HT1080 (cell line): ENCODE measurements at places on chromosomes 3 and 15. TPM values are rescaled to one million over a fixed set of nuclear protein-coding genes. Genes with fewer than 3 reads are reported as not detected.

DNA sequence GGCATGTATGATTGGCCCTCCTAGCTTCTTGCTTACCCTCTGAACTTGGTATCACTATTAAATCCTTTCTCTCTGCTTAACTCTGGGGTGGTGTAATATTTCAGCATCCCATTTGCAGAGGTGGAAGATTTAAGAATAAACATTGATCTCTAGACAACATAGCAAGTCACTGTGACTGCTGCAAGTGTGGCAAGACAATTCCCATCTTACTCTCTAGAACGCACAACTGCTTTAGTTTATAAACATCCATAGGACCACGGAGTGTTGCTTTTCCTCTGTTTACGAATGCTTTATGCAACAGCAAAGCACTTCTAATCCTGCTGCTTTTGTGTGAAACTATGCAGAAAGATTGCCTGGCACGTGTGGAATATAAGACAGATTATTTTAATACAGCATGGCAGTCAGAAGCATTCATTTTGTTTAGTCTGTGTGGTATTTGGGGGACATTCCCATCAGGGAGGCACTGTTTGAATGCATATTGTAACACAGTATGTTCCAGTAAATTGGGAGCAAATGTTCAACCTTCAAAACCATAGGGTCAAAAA is 338.9 kb upstream of the TMCO5A start:
- DNase-seq, result no peak

Gene CLDN1
- 0.20 and 0.37 TPM in 2 replicates for total RNA-seq

DNA sequence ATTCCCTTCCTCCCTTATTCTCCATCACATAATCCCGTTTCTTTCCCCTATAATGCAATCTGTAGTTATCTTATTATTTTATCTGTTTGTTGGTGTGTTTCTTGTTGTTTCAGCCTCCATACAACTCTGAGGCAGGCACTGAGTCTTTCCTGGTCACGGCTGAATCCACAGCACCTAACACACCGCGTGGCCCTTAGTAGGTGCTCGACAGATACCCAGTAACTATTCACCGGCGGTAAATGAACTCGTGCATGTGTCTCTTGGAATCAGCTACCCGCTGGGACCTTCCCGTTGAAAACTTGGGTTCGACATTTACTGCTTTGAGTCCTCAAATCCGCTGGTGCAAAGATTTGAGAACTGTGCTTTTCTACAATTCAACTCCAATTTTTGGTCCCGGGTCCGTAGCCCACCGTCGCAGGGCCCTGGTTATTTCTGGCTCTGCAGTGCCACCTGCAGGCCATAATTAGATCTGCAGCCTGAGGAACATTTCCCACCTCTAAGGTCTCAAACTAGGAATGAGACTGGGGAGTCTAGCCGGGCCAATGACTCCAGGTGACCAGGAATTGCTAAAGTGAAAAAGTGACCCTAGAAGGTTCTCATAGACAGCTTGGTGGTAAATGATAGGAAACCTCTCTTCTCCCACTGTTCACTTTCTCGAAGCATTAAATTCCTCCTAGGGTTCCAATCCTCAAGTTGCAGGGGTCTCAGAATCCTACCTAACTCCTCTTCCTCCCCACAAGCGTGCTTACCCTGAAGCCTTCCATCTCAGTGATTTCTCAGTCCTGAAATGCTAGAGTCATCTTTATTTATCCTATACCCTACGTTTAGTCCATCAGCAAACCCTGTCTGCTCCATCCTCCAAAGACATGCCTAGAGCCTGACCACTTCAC is 40.0 kb upstream of the TRH start:
- peak; percentile 43 for DNase-seq

DNA sequence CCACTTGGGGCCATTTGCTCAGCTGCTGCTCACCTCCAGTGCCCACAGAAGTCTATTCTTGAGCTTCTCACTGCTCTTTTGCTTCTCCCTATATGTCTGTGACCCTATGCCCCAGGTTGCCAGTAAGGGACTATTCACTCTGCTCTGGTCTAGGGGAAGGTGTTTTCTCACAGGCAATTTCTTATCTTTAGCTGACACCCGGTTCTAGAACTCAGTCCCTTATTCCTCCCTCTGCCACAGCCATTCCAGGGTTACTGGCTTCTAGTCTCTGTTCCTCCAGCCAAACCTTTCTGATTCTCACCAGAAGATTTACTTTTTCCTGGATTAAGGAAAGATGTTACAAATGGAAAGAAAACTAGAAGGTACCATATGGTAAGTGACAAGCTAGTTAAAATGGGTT is 574.0 kb downstream of the NTRK3 start:
- no peak for DNase-seq

Gene PLSCR2
- not detected in 2 replicates for total RNA-seq

Gene TMEM108
- 0.23 and 0.27 TPM in 2 replicates for total RNA-seq

- DNase-seq, result no peak
These were observed 61.1 kb downstream of the DIPK2A start for GRCh38 chr3:144032531-144033239.

Gene CAV3
- not detected in 2 replicates for total RNA-seq

GRCh38 chr15:43723151-43723550 is 23.1 kb upstream of the PDIA3 start:
- DNase-seq, result no peak

DNA sequence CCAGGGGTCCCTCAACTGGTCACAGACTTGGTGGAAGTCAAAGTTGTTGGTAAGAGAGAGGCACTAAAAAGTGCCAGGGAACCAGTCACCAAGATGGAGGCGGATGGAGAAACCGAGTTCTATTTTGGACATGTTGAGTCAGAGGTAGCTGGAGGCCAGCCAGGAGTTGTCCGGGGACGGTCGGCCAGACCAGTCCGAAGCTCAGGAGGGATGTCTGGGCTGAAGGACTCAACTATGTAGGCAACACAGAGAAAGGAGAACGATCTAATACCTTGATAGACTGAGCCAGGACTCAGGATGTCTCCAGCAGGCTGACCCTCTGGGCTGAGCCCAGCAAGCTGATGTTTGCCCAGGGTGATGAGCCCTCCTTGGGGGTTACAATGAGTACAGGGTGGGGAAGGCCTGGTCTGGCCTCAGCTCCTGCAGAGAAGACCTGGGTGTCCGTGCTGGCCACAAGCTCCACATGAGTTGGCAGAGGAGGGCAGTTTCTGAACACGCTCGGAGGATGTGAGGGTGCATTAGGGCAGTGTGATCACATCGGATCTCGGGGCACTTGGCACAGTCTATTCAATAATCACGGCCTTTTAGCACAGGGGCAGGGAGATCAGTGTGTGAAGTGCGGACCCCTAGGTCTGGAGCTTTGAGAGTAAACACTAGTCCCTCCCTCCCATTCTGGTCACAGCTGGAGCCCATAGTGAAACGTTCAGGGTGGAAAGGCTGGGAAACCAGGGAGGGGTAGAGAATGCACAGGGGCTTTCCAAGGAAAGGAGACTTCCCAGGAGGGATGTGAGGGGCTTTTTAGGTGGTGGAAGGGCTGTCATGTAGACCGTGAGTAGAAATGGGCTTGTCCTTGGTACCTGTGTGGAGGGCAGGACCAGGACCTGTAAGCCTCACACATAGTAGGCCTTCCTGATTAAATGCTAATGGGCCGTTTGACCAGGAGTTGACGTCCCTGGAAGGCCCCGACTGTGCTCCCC is 111.9 kb downstream of the ETFA start:
- peak; percentile 64 for DNase-seq

Gene TPRG1
- total RNA-seq, result 0.24 and 0.27 TPM in 2 replicates

Gene TMEM40
- not detected in 2 replicates for total RNA-seq

GRCh38 chr15:48717458-48717857 is 71.9 kb upstream of the FBN1 start:
- no peak for DNase-seq

DNA sequence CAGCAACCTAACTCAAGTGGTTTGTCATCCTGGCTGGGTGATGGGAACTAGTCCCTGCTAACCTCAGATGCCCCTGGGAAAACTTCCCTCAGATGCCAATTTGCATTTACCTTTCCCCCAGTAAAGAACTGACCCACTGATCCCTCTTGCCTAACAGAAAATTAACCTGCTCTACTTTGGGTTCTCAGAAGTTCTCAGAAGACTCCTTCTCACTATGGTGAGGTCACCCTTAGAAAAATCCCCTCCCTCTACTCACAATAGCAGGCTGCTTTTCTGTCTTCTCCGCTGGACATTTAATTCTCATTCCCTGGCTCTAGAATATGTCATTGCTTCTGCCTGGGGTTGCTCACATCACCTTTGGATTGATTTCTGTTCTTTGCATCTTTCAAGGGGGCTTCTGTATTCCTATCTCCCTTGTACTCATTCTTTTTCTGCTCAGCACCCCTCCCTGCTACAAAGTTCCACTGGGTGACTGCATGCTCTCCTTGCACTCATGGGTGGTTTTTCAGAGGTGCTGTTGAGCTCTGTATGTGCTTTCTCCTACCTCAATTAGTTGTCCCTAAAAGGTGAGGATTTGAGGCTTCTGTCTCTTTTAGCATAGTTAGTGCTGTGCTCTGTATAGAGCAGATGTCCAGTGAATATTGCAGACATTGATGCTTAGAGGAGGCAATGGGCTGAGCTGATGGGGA is 869 bp downstream of the PLA1A start:
- DNase-seq, result no peak

DNA sequence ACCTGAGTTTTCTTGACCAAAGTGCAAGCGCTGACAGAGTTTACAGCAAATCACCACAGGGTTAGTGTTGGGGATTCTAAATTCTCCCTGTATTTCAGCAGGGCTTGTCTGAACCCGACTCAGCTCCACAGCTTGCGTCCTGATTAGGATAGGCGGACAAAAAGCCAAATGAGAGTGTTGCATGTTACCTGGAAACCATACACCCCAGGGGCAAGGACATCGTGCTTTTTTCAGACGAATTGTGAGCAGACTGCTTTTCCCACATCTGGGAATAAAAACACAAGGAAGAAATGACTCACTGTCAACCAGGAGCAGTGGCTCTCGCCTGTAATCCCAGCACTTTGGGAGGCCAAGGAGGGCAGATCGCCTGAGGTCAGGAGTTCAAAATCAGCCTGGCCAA is 3.0 kb downstream of the DZIP1L start:
- DNase-seq, result no peak

DNA sequence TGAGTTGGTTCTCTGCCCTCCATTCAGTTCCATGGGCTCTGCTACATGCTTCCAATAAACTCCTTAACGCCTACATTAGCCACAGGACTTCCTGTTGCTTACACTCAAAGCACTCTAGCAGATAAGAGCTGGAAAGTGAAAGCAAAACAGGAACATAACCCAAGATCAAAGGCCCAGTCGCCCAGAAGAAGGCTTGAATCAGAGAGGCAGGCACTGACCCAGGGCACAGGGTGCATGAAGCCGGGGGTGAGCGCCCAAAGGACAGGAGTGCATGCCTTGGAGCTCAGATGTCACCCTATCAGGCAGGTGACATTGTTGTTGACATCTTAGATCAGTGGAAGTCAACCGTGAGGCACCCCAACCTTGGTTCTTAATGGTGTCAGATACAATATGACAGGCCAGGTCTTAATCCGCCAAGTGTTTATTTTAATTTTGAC is 235.1 kb downstream of the UACA start:
- peak; percentile 36 for DNase-seq

GRCh38 chr3:62876064-62876463 is 848 bp upstream of the CADPS start:
- peak; percentile 66 for DNase-seq

DNA sequence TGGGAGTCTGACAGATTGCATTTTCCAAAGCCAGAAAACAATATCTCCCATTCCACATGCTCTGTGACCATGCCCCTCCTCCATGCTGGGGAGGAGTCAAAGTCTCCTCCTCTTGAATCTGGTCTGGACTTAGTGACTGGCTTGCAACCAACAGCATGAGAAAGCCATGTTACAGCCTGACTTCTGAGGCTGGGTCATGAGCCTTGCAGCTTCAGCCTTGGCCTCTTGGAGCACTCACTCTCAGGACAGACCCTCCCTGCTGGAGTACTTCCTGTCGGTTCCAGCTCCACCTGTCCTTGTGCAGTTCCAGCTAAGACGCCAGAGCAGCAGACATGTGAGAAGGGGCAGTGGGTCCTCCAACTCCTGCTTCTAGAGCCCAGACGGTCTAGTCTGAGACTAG is 49.7 kb upstream of the RBSN start:
- peak; percentile 47 for DNase-seq

DNA sequence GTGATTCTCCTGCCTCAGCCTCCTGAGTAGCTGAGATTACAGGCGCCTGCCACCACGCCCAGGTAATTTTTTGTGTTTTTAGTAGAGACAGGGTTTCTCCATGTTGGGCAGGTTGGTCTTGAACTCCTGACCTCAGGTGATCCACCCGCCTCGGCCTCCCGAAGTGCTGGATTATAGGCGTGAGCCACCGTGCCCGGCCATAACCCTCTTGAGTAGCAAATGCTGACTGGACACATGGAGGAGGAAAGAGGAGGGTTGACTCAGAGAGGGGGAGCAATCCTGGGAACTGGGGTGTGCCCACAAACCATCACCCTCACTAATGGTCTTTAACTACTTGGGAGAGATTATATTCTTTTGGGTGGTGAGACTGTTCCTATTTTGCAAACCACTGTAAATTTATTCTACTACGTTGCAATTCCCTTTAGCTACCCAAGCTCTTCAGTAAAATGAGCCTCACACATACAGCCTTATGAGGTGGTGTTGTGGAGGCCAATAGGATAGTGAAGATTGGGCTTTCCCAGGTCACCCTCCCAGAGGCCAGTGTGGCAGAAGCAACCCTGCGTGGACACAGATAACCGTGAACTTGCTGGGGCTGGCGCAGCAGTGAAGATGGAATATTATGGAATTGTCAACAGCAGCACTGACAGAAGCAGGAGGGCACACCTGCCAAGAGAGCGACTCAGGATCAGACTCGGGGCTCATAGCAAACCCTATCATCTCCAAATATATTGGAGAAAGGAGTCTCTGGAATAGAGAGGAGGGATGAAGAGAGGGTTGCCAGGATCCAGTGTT is 37.4 kb downstream of the TLNRD1 start:
- DNase-seq, result no peak

- no peak for DNase-seq
These were observed 740.3 kb downstream of the OTOL1 start for GRCh38 chr3:162236949-162237348.

Gene LRRIQ4
- not detected in 2 replicates for total RNA-seq

- DNase-seq, result peak; percentile 99
These were observed 57.5 kb upstream of the HACD2 start for GRCh38 chr3:123642182-123642956.

DNA sequence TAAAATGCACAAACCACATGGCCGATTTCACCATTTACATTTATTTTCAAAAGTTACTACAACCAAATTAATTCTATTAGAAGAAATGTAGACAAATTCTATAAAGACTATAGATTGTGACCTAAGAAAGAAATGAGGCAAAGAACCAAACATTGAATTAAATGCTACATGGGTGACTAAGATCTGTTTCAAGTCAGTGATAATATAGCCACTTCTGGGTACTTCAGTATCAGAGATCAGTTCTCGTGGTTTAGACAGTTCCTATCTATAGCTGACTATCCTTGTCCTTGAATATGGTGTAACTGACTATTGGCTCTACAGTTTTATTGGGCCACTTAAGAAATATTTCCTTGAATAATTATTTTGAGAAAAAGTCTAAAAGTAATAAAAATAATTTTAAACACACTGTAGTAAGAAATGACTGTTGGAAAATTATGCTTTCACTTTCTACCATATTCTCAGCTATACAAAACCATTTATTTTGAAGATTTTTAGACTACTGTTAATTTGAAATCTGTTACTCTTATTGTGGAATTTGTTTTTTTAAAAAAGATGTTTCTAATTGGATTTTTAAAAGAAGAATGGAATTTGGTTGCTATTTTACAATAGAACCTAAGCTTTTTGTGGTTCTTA is 14.1 kb downstream of the KCNMB3 start:
- DNase-seq, result no peak

Gene IL20RB
- 1.1 TPM in 2 replicates for total RNA-seq

Gene CD200R1
- not detected in 2 replicates for total RNA-seq

GRCh38 chr3:146187334-146187950 is 26.5 kb upstream of the PLOD2 start:
- DNase-seq, result peak; percentile 54
